ENCODE measurements at places on chromosomes 16 and 17.

- DNase-seq: no peak
Measured at GRCh38 chr17:60386147-60387058, 5.5 kb downstream of the USP32 start.

- no peak for DNase-seq
Measured at GRCh38 chr17:43816336-43817320, 16.3 kb downstream of the MPP3 start.

- DNase-seq: no peak
Measured at GRCh38 chr17:10107316-10108165, 90.9 kb downstream of the GAS7 start.

- DNase-seq: no peak
Measured at GRCh38 chr17:64974750-64975317, 55.6 kb upstream of the LRRC37A3 start.

GRCh38 chr17:47785538-47786123 lies 36.0 kb downstream of the OSBPL7 start:
- no peak for DNase-seq

GRCh38 chr17:45430738-45431530 lies 1.7 kb downstream of the ARHGAP27 start:
- no peak for DNase-seq

DNA sequence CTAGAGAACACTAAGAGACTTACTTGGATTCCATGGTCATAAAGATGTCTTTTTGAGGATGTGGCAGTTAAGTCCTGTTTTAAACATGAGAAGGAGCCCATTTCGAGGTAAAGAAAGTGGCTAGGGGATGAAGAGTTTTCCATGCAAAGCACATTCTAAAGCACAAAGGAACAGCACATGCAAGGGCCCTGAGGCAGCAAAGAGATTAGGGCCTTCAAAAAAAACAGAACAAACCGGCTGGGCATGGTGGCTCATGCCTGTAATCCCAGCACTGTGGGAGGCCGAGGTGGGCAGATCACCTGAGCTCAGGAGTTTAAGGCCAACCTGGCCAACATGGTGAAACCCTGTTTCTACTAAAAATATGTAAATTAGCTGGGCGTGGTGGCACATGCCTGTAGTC lies 79.8 kb downstream of the AKAP1 start:
- no peak for DNase-seq

DNA sequence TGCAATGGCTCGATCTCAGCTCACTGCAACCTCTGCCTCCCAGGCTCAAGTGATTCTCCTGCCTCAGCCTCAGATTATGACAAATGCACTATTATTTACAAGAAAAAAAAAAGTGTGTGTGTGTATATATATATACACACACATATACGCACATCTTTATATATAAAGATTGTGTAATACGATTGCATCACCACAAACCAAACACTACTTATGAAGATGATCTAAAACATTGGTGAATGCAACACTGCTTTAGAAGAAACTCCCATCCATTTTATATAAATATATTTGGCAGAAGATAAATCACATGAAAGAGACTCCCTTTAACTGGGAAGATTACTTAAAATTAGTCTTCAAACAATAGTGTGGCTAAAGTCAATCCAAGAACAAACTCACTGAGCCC lies 96.7 kb downstream of the SYCE1L start:
- no peak for DNase-seq
